Right ventricle myocardium superior (tissue), 1 donor: ENCODE measurements at places on chromosomes 3 and 15.

- no peak for DNase-seq
These were observed 433.2 kb upstream of the BCHE start for GRCh38 chr3:166270429-166270828.

GRCh38 chr3:82561784-82562183, 800.3 kb upstream of the GBE1 start:
- DNase-seq, result no peak

GRCh38 chr15:85480923-85481322, 100.5 kb downstream of the AKAP13 start:
- DNase-seq, result no peak

DNA sequence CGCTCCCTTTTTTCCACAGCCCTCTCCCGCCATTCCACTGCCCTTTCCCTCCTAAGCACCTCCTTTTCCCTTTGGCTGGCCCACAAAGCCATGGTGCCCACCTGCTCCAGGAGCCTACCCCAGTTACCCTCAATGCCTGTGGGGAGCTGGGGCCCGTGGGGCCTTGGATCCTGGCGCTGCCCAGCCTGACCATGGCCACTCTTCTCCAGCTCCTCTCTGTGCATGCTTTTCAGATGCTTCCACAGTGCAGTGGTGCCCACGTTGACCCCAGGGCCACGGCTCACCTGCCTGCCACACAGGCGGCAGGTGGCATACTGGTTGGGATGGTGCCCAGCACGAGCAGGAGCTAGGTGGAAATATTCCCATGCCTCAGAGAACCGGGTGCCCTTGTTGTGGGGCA, 1.5 kb downstream of the ZBED2 start:
- no peak for DNase-seq

GRCh38 chr3:52704611-52705437, 767 bp downstream of the GLT8D1 start:
- no peak for DNase-seq

DNA sequence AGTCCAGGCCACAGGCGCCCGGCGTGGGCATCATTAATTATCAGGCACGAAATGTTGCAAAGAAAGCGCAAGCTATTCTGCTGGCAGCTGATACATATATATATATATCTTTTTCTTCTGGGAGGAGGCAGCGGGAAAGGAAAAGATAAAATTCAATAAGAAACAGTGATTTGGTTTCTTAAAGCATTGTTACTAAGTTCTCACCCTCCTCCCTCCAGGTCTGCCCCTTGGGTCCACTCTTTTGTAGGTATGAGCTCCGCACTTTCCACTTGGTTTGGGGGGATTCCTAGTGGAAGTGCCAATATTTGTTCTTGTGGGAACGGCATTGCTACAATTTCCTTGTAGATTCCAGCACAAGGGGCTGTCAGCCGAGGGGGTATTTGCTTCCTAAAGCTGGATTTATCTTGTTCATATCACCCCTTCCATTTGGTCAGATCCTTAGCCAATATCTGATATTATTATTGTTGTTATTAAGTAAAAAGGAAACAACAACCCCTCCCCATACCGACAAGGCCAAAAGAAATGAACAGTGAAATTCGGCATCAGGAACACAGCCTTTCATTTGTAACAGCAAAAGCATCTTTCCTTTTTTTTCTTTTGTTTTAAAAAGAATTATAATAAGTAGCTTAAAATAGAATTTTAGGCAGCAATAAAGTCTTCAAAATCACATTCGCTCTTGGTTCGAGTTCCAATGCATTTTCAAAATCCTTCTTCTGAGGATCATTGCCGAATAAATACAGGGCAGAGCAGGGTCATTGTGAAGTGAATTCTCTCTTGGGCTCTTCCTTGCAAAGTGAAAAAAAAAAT, 15.6 kb downstream of the ZIC1 start:
- DNase-seq, result no peak
